ENCODE measurements at places on chromosomes 1 and 21. TPM values are rescaled to one million over a fixed set of nuclear protein-coding genes. Genes with fewer than 3 reads are reported as not detected.

GRCh38 chr1:56505792-56506743 is 73.3 kb downstream of the PLPP3 start:
- DNase-seq = no peak

DNA sequence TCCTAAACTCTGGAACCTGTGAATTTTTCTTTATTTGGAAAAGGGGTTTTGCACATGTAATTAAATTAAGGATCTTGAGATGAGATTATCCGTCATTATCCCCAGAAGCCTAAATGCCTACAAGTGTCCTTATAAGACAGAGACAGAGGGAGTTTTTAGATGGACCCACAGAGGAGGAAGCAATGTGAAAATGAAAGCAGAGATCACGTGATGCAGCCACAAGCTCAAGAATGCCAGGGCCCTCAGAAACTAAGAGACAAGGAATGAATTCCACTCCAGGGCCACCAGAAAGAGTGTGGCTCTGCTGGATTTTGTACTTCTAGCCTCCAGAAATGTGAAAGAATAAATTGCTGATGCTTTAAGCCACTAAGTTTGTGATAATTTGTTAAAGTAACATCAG is 183.6 kb upstream of the UBE2U start:
- no peak for DNase-seq

GRCh38 chr1:206782448-206782847 is 10.2 kb upstream of the IL10 start:
- no peak for DNase-seq

GRCh38 chr1:17765444-17766411 is 10.6 kb downstream of the ACTL8 start:
- DNase-seq = no peak

GRCh38 chr1:226405411-226405988 is 2.4 kb downstream of the PARP1 start:
- no peak for DNase-seq

CAPN8 gene
- total RNA-seq = not detected

GRCh38 chr1:218813237-218813636 is 360.4 kb upstream of the LYPLAL1 start:
- no peak for DNase-seq

LCE1E gene
- not detected for total RNA-seq

ORC1 gene
- 23.9 TPM for total RNA-seq

DNA sequence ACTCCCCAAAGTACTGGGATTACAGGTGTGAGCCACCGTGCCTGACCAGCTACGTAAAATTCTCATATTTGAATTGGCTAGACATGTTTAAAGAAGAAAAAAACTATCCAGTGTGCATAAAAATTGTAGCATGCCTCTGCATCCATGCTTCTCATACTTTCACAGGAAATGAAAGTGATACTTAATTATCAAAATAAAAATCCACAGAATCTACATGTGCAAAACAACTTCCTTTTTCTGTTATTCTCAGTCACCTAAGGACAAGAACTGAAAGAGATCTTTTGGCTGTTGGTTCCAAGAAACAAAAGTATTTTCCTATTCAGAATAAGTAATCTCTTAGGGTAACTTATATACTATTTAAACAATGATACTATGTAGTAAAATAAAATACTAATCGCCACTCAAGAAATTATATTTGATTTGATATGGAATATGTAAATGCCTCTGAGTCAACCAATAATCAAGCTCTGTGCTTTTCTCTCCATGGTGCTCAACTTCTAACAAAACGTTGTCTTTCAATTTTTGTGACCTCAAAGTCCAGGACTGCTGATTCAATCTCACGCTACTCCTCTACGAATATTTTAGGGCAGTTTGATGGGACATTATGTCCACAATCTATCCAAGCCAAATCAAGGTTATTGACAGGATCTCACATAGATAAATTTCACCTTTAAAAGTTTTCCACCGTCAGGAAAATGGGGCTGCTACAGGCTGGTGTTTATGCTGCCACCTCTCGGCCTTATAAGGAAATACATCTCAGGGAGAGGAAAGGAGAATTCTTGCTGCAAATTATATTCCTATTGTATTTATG is 102.7 kb downstream of the ZNF281 start:
- DNase-seq = peak; percentile 25

SH2D5 gene
- 44.9 TPM for total RNA-seq

DNA sequence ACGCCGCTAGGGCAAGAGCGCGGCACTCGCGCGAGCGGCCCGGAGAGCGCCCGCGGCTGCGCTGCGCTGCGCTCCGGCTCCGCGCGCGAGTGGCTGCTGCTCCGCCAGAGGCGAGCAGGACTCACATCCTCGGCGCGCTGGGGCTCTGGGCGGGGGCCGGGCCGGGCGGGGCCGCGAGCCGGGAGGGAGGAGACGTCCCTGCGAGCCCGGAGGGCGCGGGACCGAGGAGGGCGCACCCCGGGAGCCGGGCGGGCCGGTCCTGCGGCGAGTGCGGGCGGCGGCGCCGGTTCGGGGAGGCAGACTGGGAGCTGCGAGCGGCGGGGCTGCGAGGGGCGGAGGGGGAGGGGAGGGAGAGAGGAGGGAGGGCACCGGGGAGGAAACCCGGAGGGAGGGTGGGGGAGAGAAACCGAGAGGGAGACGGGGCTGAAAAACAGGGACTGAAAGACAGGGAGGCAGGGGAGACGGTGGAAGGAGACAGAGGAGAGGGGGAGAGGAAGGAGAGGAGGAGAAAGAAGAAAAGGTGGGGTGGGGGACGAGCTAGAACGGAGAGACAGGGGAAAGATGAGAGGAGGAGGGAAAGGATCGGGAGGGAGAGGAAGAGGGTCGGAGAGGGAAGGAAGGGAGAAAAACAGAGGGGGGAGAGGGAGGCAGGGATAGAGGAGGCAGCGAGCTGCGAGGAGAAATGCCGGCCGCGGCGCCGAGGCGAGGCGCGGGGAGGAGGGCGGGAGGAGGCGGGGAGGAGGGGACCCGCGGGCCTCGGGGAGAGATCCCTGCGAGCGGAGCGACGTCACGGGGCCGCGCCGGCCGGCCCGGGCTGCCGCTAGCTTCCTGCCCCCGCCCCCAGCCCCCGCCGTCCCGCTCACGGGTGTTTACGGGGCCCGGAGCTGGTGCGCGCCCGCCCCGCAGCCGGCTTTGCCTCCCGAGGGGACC is at the start of gene CAMK2N1:
CAMK2N1 (minus strand) TSS at position 684 of the 930 bp plus-strand sequence. CDS start 831 bp downstream, outside the sequence.
- peak; percentile 60 for DNase-seq

- peak; percentile 4 for DNase-seq
Measured at GRCh38 chr1:59638231-59638711, 176.5 kb upstream of the HOOK1 start.

GRCh38 chr1:145716641-145717345 is 2.5 kb upstream of the CD160 start:
- peak; percentile 72 for DNase-seq

S100A2 gene
- 10.6 TPM for total RNA-seq

GALE gene
- 44.8 TPM for total RNA-seq

- DNase-seq = no peak
Measured at GRCh38 chr1:56098946-56099345, 480.4 kb downstream of the PLPP3 start.

- no peak for DNase-seq
Measured at GRCh38 chr1:176926330-176927086, 238.0 kb downstream of the ASTN1 start.

- DNase-seq = no peak
Measured at GRCh38 chr1:156848461-156849150, 10.3 kb downstream of the INSRR start.

ZNF669 gene
- 14.3 TPM for total RNA-seq

- no peak for DNase-seq
Measured at GRCh38 chr1:111480674-111481073, 6.9 kb downstream of the C1orf162 start.

- no peak for DNase-seq
Measured at GRCh38 chr1:15347182-15347581, 62.5 kb upstream of the EFHD2 start.

GRCh38 chr1:1243807-1244191 is 2.7 kb downstream of the C1QTNF12 start:
- no peak for DNase-seq

DNA sequence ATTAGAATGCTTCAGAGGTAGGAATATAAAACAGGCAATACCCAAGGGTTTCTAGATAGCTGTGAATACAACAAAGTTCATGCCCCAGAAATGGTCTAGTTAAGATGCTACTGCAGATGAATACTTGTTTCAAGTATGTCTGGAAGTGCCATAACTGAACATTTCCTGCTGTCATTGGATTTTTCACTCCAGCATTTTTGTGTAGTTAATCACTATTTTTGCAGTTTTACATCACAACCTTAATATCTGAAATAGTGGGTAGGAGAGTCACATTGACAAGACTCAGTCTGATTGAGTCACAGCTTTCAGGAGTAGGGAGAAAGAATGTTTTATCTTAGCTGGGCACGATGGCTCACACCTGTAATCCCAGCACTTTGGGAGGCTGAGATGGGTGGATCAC is 126.4 kb upstream of the C1orf21 start:
- no peak for DNase-seq

DNA sequence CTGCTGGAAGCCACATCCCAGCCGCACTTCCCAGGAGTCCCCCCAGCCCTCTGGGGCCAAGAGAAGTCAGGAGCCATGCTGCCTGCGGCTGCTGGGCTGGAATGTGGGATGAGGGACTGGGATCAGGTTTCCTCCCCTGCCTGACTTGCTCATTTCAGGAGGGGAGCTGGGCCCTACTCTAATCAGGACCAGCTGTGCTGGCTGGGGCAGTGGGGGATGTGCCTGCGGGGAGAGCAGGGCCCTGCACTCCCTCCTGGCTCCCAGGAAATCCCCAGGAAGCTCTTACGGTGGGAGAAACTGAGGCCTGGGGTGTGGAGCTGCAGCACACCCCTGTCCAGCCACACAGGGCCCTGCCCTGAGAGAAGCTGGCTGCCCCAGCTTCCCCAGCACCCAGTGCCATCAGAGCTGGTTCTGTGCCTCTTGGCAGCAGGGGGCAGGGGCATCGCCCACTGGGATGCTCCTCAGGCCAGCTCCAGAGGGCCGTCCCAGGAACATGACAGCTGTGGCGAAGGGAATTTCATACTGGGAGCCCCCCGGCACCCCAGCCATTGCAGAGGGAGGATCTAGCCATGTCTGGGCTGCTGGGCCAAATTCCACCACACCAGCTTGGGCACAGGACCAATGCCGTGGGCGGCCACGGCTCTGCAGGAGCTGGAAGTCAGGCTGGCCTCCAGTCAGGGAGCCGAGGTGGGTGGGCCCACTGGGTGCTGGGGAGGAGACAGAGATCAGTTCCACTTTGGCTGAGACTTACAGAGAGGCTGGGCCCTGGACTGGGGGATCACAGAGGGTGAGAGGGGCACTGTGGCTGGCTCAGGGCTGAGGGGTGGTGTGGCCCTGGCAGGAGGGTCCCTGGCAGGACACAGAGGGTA is 21.3 kb upstream of the PRSS38 start:
- no peak for DNase-seq

GRCh38 chr1:95035536-95035935 is 37.2 kb downstream of the ALG14 start:
- no peak for DNase-seq

DNA sequence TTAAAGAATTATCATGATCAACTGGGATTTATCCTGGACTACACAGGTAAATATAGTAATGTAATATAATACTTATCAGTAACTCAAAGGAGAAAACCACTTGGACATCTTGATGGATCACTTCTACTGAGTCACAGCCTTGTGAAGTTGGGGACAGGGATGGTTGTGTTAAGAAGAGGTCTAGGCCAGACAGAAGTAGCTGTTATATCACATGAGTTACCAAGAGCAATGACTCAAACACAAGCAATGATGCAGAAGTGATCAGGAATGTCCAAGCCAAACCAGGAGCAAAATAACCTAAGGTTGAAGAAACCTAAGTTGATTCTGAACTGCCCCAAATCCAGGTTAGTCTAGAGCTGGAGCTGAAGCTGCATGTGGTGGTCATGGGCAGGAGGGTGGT is 424.5 kb upstream of the DAB1 start:
- DNase-seq = no peak

- no peak for DNase-seq
Measured at GRCh38 chr1:181909010-181909409, 152.5 kb downstream of the ZNF648 start.

CBS gene
- total RNA-seq = 54.7 TPM

PLPPR4 gene
- 47.3 TPM for total RNA-seq

- no peak for DNase-seq
Measured at GRCh38 chr1:204313675-204314074, 46.1 kb downstream of the PLEKHA6 start.

GBP2 gene
- total RNA-seq = not detected

MIXL1 gene
- not detected for total RNA-seq

DNA sequence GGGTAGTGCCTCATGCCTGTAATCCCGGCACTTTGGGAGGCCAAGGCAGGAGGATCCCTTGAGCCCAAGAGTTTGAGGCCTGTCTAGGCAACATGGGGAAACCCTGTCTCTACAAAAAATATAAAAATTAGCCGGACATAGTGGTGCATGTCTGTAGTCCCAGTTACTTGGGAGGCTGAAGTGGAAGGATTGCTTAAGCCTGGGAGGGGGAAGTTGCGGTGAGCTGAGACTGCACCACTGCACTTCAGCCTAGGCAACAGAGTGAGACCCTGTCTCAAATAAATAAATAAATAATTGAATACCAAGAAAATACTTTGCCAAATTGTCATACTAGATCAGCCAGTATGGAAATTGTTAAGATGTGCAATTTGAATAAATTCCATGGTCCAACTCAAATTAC is 5.9 kb upstream of the RBBP5 start:
- no peak for DNase-seq

BEND5 gene
- total RNA-seq = not detected

- no peak for DNase-seq
Measured at GRCh38 chr1:11690397-11691301, 861 bp upstream of the DRAXIN start.

DNA sequence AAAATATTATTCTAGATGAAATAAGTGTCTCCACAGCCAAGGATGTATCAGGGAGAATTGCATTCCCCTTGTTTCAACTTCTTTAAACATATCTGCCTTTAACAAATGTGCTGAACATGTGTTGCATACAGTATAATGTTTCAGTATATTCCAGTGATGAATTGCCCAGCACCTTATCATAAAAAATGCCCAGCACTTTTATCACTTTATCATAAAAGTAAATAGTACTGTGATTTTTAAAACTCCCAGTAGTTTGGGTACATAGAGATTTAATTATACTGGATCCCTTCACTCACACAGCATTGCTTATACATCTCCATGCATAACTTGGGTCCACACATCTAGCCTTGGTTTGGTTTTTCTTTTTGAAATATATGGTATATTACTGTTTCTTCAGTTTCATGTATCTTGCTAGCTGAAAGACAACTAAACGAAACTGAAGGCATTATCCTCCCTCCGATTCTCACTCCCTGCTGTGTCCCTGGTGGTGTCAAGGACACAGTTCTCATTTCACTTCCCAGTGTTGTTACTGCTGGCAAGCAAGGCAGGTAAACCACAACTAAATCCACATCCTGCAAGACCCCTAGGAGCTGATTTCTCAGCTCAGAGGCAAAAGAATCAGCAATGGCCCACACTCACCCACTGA is 118.2 kb upstream of the SLC44A3 start:
- no peak for DNase-seq

PWP2 gene
- total RNA-seq = 34.3 TPM

Measured in G401 (cell line).